ENCODE measurements at places on chromosomes 2 and 18.

- DNase-seq, result no peak
Observed at GRCh38 chr2:160379399-160379798, 114.2 kb downstream of the RBMS1 start.

- no peak for DNase-seq
Observed at GRCh38 chr2:55842046-55842445, 81.5 kb downstream of the EFEMP1 start.

DNA sequence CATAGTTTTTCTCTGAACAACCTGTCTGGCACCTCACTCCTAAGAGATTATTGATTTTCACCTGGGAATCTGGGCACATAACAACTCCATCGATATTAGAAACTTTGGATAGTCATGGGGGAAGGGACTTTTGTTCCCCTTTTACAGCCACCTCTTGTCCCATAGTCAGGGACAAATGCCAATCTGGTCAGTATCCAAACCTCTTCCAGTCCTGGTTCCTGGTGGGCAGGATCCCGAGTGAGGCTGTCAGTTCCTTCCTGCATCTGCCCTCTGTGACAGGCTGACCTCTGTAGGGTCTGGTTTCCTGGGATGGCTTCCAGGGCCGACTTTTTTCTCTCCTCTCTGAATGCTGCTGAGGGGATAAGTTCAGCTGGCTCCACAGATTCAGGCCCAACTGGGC, 11.0 kb downstream of the KIF5C start:
- DNase-seq, result no peak

- no peak for DNase-seq
Observed at GRCh38 chr2:1991706-1992245, 247.5 kb upstream of the PXDN start.

DNA sequence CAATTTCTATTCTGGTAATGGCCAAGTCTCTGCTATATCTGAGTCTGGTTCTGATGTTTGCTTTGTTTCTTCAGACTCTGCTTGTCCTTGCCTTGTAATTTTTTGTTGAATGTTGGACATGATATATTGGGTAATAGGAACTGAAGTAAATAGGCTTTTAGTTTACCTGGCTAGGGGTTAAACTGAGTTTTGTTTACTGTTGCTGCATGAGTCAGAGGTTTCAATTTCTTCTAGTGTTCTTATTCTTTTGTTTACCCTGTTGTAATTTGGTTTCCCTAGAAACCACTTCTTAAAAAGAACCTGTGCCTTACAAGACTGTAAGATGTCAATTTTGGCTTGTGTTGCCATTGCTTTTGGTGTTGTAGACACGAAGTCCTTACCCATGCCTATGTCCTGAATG, 285.0 kb upstream of the KCNH7 start:
- DNase-seq, result no peak

DNA sequence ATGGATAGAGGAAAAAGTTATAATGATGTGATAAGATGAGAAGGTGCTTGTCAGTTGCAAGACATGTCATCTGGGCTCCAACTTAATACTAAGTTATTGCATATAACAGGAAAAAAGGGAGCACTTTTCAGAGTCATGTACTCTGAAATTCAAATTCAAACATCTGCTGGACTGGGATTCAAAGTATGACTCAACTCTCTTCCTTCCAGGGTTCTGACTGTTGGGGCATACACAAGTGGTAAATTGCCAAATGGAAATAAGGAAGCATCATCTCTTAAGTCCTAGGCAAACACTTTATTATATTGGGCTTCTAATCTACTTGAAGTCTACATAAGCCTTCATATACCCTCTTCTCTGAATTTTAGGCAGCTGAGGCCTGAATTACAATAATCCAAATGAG, 44.9 kb downstream of the ZBTB14 start:
- no peak for DNase-seq

GRCh38 chr18:34890486-34891085, 150.6 kb upstream of the MAPRE2 start:
- DNase-seq, result no peak

GRCh38 chr18:58813561-58814225, 51.0 kb upstream of the ZNF532 start:
- DNase-seq, result no peak

DNA sequence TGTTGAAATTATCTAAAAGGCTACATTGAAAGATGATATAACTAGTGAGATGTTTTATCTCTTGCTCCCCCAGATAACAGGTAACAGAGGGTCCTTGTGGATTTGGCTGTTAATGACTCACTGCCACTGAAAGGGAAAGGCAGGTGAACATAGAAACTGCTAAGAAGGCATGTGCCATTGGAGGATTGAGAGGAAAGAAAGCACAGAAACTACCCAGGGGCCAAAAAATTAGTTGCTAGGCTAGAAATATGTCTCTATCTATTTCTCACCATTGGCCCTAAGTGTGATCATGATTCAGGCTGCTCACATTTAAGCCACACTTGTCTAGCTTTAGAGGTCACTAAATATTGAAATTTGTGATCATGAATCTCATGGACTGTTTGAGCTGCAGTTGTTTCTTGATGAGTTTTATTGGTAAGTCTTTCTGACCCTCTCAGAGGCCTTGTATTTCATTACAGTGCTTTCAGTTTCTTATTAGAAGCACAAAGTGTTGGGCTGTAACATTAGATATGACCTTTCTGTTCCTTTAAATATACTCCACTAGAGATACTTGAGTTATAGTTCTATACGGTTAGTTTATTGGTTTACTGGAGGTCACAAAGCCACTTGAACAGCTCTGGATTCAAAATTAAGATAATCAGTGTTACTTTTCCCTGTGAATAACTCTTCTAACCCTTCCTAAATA, 26.2 kb downstream of the NAB1 start:
- DNase-seq, result no peak

GRCh38 chr2:221372159-221372884, 199.8 kb downstream of the EPHA4 start:
- no peak for DNase-seq

- DNase-seq, result no peak
Observed at GRCh38 chr2:101508636-101509035, 33.7 kb upstream of the RFX8 start.

GRCh38 chr2:180776921-180777320, 203.5 kb upstream of the UBE2E3 start:
- DNase-seq, result no peak

GRCh38 chr2:156489195-156489594, 53.0 kb downstream of the GPD2 start:
- no peak for DNase-seq

DNA sequence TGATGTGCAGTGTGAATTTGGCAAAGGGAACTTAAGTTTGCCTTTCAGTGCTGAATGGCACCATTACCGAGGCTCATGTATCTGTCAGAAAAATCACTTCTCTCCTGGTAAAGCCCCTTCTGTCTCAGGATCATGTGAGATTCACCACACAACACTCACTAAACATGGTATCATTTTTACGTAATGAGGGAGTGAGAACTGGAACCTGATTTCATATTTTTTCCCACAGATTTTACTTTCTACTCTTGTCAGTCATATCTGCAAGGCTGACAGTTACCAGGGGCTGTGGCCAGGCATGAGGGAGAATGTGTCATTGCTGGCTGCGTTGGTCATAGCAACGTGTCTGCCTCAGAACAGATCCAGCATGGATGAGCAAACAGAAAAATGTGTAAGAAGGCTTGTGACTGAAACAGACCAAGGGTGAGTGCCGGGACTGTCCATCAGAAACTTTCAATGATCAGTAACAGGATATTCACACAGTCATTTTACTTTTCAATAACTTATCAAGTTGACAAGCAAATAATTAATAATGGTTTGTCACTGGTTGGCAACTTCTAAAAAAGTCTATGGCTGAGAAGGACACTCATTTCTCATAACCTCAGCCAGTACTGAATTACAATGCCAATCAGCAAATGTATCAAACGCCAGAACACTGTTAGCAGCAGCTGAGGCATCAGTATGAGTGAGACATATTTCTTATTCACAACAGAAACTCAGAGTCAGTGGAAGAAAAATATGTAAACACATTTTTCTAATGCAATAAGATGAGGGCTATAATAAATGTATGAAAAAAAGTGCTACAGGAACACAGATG, 100.5 kb downstream of the CDC42EP3 start:
- DNase-seq, result peak; percentile 31

DNA sequence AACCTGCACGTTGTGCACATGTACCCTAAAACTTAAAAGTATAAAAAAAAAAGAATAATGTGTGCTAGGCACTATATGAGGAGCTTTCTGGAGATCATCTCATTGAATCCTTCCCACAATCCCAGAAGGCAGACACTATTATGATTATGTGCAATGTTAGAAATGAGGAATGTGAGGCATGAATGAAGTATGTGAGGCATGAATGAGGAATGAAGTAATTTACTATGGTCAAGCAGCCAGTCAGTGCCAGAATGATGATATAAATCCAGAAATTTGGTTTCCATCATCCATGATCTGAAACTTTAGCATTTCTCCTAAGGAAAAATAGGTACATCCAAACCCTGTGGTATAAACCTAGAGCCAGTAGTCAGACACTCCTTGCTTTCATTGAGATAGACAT, 42.0 kb downstream of the CCDC148 start:
- DNase-seq, result no peak

DNA sequence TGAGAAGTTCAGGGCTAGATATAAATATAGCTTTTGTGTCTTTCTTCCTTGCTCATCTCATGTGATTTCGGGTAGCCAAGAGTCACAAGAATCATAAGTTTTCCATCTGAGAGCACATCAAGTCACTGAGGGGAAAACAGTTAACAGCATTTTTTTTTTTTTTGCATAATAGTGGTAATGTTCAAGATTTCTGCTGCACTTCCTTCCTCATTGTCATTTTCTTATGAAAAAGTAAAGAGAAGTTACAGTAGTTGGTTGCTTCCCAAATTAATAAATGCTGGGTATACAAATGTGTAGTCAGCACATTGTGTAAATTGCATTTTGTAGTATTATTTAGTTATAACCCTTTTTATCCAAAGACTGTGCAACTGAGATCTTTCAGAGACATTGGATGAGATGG, 93.6 kb downstream of the ZEB2 start:
- DNase-seq, result no peak

DNA sequence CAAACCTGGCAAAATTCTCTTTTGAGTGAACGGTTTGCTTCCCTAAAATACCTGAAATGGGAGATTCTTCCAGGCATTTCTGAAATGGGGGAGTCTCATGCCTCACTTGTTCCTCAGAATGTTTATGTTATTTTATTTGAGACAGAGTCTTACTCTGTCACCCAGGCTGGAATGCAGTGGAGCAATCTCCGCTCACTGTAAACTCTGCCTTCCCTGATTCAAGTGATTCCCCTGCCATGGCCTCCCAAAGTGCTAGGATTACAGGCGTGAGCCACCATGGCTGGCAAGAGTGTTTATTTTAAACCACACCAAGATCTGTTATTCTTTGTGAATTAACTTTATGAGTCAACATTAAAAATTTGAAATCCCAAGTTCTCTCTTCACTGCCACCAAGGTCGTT, 6.4 kb upstream of the FHL2 start:
- no peak for DNase-seq

DNA sequence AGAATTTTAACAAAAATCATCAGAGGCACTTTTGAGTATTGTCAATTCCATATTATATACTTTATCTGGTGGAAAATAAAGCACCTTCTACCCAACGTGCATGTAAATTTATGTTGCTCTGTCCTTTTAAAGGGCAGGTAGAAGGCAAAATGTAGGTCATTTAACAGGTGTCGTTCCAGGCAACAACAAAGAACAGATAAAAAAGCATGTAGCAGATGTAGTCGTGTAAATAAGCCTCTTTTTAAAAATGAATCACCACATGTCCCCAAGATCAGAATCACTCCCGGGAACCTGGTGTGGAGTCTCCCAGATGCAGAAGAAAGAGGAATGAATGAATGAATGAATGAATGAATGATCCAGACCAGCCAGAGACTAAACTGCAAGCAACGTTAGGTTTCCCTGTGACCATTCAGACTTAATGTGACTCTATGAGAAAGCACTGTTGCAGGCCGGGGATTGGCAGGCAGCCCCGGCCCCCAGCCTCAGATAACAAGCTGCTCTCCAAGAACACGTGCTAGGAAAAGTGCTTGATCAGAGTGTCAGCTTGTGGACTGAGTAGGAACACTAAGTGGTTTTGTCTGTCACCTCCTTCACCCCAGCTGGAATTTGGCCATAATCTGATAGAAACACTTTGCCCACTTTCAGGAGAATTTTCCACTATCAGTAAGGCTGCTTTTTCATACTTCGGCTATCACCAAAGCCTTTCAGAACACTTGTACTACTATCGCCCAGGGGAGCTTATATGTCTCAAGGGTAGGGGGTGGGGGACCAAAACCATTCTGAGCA, 100.6 kb downstream of the CDK15 start:
- DNase-seq, result no peak

DNA sequence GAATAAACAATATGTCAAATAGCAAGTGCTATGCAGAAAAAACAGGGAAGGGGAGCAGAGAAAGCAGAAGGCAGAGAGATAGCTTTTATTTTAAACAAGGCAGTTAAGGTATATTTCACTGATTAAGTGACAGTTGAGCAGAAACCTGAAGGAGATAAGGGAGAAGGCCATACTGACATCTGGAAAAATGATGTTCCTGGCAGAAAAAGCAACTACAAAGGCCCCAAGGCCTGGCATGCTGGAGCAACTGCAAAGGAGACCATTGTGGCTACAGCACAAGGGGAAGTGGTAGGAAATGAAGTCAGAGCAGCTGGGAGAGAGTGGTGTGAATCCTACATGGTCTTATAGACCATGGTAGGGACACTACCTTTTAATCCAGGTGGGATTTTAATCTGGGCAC, 8.9 kb upstream of the PCBP1 start:
- DNase-seq, result no peak

GRCh38 chr2:68121873-68122679, 35.6 kb upstream of the PNO1 start:
- peak; percentile 77 for DNase-seq

GRCh38 chr2:49226360-49226759, 72.0 kb upstream of the FSHR start:
- DNase-seq, result no peak

DNA sequence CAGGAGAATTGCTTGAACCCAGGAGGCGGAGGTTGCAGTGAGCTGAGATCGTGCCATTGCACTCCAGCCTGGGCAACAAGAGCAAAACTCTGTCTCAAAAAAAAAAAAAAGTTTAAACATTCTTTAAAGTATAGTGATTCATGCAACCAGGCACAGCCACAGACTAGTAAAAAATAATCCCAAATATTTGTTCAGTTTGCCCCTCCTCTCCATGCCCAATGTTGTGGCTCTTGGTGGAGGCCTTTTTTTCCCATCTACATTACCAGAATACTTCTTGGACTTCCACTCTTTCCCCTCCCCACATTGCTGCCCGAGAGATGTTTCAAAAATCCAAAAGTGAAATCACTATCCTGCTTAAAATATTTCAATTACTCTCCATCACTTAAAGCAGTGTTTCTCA, 5.1 kb upstream of the MALT1 start:
- DNase-seq, result no peak

- no peak for DNase-seq
Observed at GRCh38 chr2:46901611-46902010, 14.0 kb downstream of the MCFD2 start.

DNA sequence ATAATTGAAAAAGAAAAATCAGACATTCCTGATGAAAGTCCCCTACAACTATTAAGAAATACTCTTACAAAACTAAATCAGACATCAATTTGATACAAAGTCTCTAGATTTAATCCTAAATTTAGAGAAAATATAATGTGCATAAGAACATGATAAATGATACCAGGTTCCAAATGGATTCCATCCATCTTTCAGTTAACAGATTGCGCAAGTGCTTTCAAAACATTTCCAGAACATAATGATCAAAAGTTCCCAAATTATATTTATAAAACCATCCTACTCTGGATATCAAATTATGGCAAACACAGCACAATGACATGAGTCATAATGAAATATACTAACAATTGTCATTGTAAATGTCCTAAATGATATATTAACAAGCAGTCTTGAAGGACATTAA, 151.0 kb upstream of the GYPC start:
- DNase-seq, result no peak

Data from LoVo (cell line).